ENCODE measurements at places on chromosomes 13 and 19.

- DNase-seq, result no peak
These were observed 11.1 kb downstream of the PPP5C start for GRCh38 chr19:46357846-46358583.

DNA sequence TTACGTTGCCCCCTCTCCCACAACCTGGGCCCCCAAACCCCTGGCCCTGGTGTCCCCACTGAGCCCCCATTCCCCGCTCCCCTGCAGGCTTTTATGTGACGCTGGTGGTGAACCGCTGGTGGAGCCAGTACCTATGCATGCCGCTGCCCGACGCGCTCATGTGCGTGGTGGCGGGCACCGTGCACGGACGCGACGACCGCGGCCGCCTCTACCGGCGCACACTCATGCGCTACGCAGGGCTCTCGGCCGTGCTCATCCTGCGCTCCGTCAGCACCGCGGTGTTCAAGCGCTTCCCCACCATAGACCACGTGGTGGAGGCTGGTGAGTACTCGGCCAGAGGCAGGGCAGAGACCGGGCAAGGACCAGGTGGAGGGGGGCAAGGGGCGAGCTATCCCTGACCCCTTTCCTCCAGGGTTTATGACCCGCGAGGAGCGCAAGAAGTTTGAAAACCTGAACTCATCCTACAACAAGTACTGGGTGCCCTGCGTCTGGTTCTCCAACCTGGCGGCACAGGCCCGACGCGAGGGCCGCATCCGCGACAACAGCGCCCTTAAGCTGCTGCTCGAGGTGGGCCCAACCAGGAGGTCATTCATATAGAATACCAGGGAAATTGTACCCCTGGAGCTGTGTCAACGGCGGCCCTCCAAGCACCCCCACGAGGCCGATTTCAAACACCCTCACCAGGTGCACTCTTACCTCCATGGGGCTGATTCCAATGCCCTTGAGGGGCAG is 3.0 kb downstream of the BEST2 start:
- no peak for DNase-seq

DNA sequence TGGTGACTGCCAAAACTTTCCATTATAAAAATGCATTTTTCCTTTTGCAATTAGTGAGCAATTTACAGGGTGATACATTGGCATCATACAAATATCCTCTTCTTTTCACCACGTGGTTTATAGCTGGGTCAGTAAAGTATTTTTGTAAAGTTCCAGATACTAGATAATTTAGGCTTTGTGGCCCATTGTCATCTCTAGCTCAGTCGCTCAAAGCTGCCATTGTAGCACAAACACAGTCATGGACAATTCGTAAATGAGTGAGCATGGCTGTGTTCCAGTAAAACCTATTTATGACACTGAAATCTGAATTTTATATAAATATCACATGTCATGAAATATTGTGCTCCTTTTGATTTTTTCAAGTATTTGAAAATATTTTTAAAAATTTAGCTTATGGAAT is 162.9 kb downstream of the USP12 start:
- DNase-seq, result no peak

DNA sequence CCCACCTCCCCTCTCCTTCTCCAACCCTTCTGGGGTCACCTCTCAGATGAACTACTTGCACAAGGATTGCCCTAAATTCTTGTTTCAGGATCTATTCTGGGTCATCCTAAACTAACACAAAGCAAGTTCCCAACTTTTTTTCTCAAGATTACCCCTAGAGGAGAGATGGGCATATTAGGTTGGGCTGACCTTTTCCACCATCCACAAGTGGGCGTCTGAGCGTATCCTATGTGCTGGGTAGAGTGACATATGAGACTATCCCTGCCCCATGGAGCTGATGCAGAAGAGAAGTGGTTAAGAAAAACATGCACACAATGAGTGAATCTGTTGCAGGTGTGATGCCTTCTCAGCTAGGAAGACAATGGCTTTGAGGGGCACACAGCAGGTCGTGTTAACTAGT is 132.7 kb downstream of the CACNA1A start:
- no peak for DNase-seq

DNA sequence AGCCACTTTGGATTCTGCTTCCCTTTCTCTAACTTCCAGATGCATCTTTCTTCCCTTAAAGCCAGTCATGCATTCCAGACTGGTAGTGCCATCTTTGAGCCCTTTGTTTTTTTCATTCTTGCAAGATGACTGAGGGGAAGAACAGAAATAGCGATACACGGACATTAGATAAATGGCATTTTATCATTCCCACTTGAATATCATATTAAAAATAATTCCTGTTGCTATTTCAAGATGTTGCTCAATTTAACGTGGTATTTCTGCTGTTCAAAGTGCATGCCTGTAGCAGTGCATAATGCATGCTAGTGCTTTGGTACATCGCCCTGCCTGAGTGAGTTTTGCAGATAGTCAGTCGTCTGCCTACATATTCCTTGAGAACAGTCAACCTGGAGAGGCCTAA is 140.6 kb upstream of the FRY start:
- DNase-seq, result no peak

DNA sequence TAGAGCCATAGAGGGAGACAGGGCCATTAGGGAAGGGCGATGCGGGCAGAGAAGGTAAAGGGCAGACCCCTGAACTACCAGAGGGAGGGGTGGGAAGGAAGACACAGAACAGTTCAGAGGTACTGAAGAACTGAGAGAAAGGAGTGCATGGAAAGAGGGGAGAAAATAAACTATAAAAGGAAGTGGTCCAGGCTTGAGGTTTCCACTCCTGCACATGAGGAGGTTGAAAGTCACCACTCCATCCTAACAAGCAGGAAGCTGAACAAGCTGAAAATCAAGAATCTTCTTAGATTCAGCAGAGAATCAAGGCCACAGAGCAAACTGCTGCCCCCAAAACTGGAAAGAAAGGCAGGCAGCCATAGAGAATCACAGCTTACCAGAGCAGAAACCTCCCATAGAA is 45.1 kb downstream of the MIPEP start:
- no peak for DNase-seq

GRCh38 chr19:10510301-10510802 is 6.9 kb downstream of the S1PR5 start:
- DNase-seq, result no peak

GRCh38 chr13:68257111-68257842 is 1027.1 kb upstream of the PCDH9 start:
- no peak for DNase-seq

GRCh38 chr19:34788074-34788473 is 15.1 kb upstream of the ZNF599 start:
- DNase-seq, result no peak

DNA sequence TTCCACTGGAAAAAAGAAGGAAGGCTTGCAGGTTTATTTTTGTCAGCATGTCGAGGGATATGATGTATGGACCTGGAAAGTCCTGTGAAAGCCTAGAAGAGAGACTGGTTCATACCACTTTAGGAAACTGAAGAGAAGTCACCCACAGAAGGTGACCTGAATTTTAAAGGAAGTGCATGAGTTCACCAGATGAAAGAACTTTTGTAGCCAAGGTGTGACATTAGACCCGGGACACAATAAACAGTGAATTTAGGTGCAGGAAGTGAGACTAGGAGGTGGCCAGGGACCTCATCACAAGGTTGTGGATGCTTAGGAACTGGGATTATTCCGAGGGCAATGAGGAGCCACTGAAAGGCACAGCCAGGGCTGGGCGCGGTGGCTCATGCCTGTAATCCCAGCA is 79.1 kb downstream of the ZNF429 start:
- DNase-seq, result no peak

All from NCI-H1048 (cell line).